ENCODE measurements at places on chromosomes 13 and 19. TPM values are rescaled to one million over a fixed set of nuclear protein-coding genes. Genes with fewer than 3 reads are reported as not detected.

DNA sequence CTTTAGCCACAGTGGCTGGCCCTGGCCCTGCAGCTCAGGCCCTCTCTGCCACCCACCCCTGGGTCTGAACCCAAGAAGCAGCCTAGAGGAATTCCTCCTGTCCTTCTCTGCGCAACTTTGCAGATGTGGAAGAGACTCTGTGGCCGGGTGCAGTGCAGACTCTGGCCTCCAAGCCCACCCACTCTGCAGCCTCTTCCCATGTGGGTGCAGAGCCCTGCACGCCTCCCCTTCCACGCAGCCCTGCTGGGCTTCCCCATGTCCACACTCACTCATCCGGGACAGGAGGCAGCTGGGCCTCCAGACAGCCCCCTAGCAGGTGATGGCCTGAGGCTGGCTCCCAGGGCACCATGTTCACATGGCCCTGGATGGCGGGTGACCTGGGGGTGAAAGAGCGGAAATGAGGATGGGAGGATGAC lies 2.5 kb downstream of the TEX29 start:
- no peak for ATAC-seq

DNA sequence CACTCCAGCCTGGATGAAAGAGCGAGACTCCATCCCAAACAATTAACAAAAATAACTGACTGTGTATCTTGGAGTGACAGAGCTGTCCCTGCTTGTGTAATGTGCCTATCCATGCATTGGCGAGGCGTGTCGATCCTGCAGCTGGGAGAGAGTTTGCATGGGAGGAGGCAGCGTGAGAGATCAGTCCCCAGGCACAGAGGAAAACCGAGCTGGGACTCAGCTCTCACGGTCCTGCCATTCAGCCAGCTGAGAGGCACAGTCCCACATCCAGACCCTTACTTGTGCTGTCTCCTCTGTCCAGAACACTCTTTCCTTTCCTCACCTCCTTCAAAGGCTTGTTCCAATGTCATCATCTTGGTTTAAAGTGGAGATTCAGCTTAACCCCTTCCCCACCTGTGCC lies 11.9 kb upstream of the SULT2B1 start:
- ATAC-seq = peak; percentile 60

DNA sequence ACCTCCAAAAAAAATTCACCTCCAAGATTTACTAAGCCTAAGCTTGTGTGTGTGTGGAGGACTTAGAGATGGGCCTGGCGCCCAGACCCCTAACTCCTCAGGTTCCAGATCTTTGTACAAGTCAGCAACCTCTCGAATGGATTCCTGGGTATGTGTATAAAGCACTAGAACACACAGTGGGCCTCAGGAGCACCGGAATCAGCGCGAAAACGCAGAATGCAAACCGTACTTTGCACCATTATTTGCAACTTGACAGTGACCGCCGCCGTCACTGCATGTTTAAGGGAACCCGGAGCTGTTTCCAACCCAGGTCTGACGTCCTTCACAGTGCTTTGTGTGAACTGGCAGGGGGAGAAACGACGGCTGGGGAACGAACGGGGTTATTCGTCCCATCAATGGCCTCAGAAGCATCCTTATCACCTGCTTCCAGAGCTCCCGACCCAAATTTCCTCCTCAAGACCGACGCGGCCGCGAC lies 688 bp downstream of the ZNF606 start:
- ATAC-seq = peak; percentile 15

DNA sequence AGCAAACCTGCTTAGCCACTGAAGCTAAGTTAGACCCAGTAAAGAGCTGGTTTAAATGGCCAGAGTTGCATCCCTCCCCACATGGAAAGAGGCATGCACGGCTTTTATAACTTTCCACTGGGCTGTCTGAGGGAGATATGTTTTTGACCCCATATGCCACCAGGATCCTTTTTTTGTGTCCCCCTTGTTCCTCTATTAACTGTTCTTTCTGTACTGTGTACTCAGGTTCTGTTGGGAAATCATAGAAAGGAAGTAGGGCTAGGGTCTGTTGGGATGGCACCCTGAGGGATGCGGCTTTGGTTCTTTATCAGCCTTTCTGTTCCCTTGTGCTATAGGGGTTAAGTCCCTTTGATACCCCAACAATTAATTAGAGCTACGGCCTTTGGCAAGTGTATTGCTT lies 12.2 kb upstream of the TM9SF2 start:
- no peak for ATAC-seq

DNA sequence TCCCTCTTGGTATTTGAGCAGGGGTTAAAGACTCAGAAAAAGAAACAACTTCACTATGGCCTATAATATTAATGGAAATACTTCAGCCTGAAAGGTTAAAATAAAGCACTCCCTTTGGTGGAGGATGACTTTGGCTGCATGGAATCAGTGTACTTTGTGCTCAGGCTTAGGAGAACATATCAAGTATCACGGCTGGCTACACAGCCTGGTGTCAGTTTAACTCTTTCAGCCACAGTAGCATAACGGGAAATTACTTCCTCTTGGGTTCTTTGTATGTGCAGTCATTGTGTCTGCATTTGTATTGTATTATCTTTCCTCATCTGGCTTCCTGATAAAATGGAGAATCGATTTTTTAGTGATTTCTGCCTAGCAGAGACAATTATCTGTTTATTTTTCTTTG lies 239.0 kb downstream of the GGACT start:
- no peak for ATAC-seq

GRCh38 chr13:110015253-110015652 lies 228.9 kb upstream of the IRS2 start:
- no peak for ATAC-seq

- ATAC-seq = peak; percentile 75
Measured at GRCh38 chr13:23999424-23999823, 102.1 kb upstream of the C1QTNF9B start.

DNA sequence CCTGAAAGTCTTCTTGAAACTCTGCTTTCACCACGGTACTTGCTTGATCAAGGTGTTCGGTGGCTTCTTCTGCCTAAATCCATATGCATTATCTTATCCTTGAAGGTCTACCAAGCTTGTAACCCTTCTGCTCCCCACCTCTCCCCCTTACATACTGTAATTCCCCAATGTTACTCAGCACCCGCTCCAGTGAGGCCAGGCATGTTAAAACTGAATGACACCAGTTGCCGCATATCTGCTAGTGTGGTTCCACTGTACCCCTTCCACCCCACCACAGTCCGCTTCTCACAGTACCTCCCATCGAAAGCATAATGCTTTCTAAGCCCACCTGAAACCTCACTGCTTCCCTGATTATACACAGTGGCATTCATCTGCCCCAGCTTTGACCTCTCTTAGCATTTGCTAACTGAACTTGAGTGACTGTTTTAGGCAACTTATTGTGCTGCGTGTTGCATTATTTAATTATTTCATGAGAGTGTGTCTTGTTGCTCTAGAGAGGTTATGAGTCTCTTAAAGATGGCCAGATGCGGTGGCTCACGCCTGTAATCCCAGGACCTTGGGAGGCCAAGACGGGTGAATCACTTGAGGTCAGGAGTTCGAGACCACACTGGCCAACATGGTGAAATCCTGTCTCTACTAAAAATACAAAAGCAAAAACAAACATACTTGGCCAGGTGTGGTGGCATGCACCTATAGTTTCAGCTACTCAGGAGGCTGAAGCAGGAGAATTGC lies 87.6 kb upstream of the MBNL2 start:
- no peak for ATAC-seq

The FAM32A gene
- total RNA-seq = 111 TPM

The DCT gene
- total RNA-seq = 1.3 TPM

The BICRA gene
- 8.1 TPM for total RNA-seq

Data from motor neuron (in vitro differentiated cells).